ENCODE measurements at places on chromosomes 3 and 15. TPM values are rescaled to one million over a fixed set of nuclear protein-coding genes. Genes with fewer than 3 reads are reported as not detected.

The CFAP100 gene
- not detected for total RNA-seq

The MCF2L2 gene
- 21.3 TPM for total RNA-seq

The FBXL22 gene
- 5.1 TPM for total RNA-seq

The ADAMTS9 gene
- total RNA-seq: 77.6 TPM

The PDIA5 gene
- total RNA-seq: 52.9 TPM

The CYP11A1 gene
- total RNA-seq: 1.0 TPM

The LIPH gene
- total RNA-seq: 3.3 TPM

The TMEM158 gene
- total RNA-seq: 4.3 TPM

The FANCI gene
- 23.0 TPM for total RNA-seq

The ERC2 gene
- 24.2 TPM for total RNA-seq

The HES1 gene
- 211 TPM for total RNA-seq

The MYL3 gene
- total RNA-seq: 11.8 TPM

The MINAR1 gene
- 20.5 TPM for total RNA-seq

The DAZL gene
- total RNA-seq: not detected

The KCNH8 gene
- 8.2 TPM for total RNA-seq

The CCR3 gene
- total RNA-seq: not detected

The ACAN gene
- total RNA-seq: 44.0 TPM

The GADL1 gene
- 2.5 TPM for total RNA-seq

The NR2E3 gene
- total RNA-seq: 218 TPM

The ACTRT3 gene
- total RNA-seq: 2.6 TPM

The LEO1 gene
- total RNA-seq: 45.1 TPM

The CEMIP gene
- total RNA-seq: 4.0 TPM

The NDN gene
- 145 TPM for total RNA-seq

The CLRN1 gene
- total RNA-seq: 12.0 TPM

The PRR20G gene
- total RNA-seq: not detected

The SNAPC5 gene
- 28.8 TPM for total RNA-seq

The TRPM1 gene
- total RNA-seq: 52.6 TPM

The PIERCE2 gene
- 1.8 TPM for total RNA-seq

The GOLGA8N gene
- total RNA-seq: 16.3 TPM

The CCDC54 gene
- not detected for total RNA-seq

Data from camera-type eye (tissue), 1 donor.